Activated CD4-positive, alpha-beta T cell treated with anti-CD3 and anti-CD28 coated beads, Interleukin-2, Interleukin-4, amounts not matched to agents 100 ng/mL and 50 ng/mL, durations not matched to agents 16 hours and 8 hours (primary cell): ENCODE measurements at places on chromosomes 16 and 17.

DNA sequence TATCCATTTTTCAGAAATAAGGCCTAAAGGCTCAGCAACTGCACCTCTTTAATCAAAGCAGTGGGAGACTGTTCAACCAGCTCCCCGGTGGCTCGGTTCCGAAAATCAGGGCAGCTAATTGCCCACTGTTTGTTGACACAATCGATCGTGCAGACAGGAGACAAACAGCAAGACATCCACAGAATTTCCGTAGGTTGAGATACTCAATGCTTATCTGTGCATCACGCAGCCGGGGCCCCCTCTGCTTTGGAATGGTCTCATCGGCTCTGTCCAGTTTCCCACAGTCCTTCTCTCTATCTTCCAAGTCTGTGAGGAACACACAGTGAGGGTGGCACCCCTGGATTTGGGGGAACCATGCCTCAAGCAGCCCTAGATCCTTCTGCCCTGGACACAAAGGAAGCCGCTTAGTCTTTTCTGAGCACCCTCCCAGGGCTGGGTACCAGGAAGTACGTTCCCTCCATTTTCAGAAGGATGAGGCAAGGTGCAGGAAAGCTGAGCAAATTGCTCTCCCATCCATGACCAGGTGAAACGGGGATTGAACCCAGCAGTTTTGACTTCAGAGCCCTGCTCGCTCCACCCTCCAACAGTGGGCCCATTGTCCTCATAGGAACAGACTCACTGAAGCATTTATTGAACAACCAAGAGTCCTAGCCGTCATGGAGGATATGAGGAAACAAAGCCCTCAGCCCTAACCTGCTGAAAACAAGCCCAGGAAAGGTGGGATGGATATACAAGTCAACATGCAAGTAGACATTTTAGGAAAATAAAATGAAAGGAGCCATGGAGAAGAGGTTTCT lies 70.7 kb downstream of the C16orf95 start:
- DNase-seq, result no peak

- DNase-seq, result no peak
These were observed 701 bp upstream of the MRC2 start for GRCh38 chr17:62626719-62627218.

- no peak for DNase-seq
These were observed 181.9 kb downstream of the SPECC1 start for GRCh38 chr17:20191056-20191455.

GRCh38 chr17:61467416-61468262 lies 15.4 kb downstream of the TBX4 start:
- no peak for DNase-seq

DNA sequence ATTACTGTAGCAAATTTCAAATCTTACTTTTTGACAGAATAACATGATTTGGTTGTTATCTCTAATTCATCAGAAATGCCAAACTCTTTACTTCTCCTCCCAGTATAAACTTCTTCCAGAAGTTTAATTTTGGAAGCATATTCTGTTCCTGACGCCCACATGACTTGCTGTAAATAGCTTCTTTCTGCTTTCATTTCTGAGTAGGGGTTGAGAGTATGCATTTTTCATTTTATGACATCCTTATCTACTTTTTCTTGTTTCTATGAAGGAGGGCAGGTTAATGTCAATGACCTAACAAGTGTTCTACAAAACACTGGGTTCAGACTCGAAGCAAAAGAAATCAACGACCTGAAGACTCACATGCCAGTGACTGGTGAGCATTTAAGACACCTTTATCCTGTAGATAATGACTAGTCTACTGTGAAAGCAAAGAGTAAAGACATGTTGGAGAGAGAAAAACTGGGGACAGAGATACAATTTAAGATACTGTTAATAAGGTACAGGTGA lies 36.5 kb upstream of the EFCAB3 start:
- DNase-seq, result no peak

- DNase-seq, result no peak
These were observed 24.2 kb upstream of the TMC5 start for GRCh38 chr16:19393226-19394111.
